ENCODE measurements at places on chromosomes 3 and 15.

DNA sequence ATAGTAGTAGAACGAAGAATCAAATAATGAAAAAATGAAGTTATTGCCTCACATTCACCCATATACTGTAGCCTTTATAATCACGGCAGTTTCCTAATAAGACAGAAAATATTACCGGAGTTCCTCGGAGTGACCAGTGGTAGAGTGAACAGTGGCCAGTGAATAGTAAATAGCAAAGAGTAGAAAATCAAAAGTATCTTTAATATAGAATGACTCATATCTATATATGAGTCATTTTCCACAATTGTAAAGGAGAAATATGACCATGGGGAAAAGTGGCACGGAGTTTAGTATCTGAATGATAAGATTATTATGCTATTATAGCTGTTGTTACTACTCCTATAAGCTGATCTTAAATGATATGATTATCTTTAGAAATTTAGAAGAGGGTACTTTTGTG is 38.5 kb downstream of the ZBTB20 start:
- DNase-seq: no peak

GRCh38 chr3:4401441-4401840 is 65.6 kb downstream of the SUMF1 start:
- DNase-seq: peak; percentile 8

DNA sequence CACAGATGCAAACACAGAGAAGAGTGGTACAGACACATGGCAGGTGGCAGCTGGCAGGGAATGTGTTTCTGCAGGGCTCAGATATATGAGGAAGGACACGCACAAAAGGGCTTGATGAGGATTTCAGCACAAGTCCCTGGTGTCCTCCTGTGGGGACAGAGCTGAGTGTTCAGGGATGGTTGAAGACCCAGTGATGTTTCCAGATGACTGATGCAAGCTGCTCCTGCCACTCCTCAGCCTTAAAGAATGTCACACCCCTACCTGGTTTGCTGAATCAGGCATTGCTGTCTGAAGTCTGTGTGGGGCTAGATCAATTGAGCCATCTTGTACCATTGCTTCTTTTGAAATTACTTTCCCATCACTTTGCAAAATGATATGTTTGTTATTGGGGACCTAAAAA is 40.2 kb downstream of the TNFAIP8L3 start:
- no peak for DNase-seq

GRCh38 chr3:157775446-157775845 is 272.2 kb upstream of the VEPH1 start:
- no peak for DNase-seq

DNA sequence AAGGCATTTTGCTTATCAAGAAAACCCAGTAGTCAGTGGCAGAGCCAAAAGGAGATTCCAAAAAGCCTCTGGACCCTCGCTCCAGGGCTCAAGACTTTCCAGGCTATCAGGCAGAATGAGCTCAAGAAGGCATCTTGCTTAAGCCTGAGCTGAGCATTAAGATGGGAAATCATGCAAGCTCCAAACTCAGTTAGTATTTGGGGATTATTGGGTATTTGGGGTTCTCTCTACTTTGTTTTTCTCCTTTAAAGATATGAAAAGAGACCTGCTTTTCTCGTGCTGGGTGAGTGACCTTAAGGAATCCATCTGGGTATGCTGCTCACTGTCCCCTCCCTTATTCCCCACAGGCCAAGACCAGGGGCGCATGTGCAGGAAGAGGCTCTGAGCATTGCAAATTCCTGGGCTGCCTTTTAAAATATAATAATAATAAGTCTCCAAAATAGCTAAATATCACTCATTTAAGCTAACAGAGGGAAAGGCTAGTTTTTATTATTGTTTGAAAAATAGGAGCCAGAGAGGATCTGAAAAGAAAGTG is 75.4 kb upstream of the HACD2 start:
- no peak for DNase-seq

GRCh38 chr15:98963444-98963843 is 44.1 kb downstream of the PGPEP1L start:
- DNase-seq: no peak

- DNase-seq: no peak
Observed at GRCh38 chr3:112925969-112926368, 48.9 kb downstream of the CD200R1 start.

- DNase-seq: peak; percentile 74
Observed at GRCh38 chr15:52528564-52529340, at the start of gene MYO5A. MYO5A (minus strand) TSS chr15:52528880; CDS start chr15:52528806, 74 bp downstream.

GRCh38 chr15:32888221-32888761 is 170.5 kb downstream of the GREM1 start:
- DNase-seq: no peak

- no peak for DNase-seq
Observed at GRCh38 chr15:58174709-58175108, 36.5 kb downstream of the AQP9 start.

DNA sequence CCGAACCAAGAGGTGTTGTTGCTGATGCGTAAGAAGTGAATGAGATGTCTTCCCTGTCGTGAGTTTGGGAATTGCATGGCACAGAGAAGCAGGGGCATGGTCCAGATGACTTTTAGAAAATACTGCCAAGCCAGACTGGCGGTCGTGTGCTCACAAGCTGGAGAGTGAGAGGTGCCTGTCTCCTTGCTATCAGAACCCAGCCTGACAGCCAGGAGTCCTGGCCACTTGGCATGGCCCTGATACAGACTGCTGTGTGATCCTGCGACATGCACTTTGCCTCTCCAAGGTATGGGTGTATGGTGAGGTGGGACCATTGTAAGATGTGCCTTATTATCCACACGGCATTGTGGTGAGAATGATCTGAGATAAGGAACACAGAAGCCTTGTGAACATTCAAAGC is 93.0 kb downstream of the SMAD3 start:
- DNase-seq: no peak
